NCI-H510A (cell line): ENCODE measurements at places on chromosomes 6 and 20.

DNA sequence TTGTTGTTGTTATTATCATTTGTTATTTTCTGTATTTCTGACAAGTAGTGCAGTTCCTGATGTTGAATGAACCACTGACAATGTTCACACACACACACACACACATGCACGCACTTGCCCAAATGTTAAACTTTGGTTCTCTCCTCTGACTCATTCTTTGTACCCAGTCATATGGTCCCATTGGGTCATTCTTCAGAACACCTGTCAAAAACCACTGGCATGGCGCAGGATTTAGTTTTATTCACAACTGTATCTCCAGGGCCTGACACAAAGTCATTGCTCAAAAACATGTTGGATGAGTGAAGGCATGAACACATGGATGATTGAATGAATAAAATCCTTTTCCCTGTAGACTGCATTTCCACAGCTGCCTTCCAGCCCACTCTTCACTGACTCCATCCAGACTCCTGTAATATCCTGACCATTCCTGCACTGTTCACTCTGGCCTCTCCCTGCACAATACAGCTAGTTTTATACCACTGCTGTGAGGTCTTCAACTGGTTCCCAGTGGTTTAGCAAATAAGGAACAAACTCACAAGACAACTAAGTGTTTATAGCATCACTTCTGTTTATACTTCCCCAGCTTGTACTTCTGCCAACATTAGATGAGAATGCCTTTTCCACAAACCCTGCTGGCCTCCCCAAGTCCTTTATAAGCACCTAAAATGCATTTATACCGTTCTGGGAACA, 6.9 kb upstream of the CST11 start:
- no peak for DNase-seq

- DNase-seq, result no peak
These were observed 941.0 kb upstream of the ADGRB3 start for GRCh38 chr6:67694127-67694526.

GRCh38 chr6:160697826-160698225, 4.2 kb upstream of the PLG start:
- DNase-seq, result no peak

DNA sequence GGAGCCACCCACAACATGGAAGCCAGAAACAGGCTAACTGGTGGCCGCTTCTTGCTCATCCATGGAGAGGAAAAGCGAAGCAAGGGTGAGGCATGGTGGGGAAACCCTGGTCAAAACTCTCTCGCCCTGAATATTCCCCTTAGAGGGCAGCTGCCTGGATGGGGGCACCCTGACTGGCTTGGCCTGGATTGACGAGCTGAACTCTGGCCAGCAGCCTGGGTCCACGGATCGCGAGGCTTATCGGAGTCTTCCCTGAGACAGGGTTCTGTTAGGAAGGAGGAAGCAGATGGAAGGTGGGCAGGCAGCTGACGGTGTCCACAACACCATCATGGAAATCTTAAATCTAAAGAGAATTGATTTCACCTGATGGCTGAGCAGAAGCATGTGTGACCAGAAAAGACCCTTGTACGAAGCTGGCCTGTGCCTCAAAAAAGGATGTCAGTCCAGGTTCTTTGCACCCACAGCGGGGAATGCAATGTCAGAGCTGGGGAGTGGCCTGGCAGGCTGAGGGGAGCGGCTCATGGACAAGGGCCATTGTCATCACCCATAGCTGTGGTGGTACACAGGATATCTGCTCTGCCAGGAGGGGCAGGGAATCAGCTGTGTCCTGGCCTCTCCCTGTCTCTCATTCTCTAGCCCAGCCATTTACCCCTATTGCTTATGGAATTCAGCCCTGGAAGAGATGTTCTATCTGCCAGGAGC, 109.4 kb upstream of the SNX9 start:
- DNase-seq, result no peak

GRCh38 chr20:45967551-45968080, 4.4 kb downstream of the ZNF335 start:
- no peak for DNase-seq

- no peak for DNase-seq
These were observed 15.8 kb upstream of the MAP7 start for GRCh38 chr6:136566007-136566487.

GRCh38 chr6:159943101-159943632, 25.7 kb upstream of the IGF2R start:
- DNase-seq, result no peak

- DNase-seq, result no peak
These were observed 48.7 kb upstream of the GATA5 start for GRCh38 chr20:62524505-62524911.

DNA sequence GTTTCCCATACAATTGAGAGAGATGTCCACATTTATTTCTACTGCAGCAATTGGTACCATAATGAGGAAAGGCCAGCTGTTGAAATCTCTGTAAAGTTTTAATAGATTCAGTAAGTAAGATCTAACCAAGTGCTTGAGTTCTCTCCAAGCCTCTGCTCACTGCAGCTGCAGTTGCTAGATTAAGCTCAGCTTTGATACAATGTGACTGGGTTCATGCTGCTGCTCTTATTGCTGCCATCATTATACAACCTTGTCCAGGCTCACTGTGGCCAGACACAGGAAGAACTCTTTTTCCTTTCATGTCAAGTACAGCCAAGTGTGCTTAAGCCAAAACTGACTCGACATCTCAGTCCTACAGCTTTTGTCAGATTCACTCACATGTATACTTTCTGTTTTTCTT, 423.5 kb downstream of the GJA1 start:
- DNase-seq, result no peak

DNA sequence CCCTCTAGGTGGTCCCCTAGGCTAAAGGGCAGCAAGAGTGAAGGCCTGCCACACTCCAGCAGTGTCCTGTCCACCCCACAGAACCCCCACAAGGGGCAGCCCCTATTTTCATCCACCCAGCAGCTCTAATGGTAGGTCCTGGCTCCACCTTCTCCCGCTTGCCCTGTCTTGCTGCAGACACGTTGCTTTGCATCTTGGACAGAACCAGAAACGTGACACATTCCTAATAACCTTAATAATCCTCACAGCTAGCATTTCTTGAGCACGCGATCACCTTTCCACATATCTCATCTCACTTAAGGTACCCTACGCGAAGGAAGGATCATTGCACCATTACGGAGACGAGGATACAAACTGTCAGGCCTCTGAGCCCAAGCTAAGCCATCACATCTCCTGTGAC, 11.7 kb upstream of the SLC22A23 start:
- no peak for DNase-seq

DNA sequence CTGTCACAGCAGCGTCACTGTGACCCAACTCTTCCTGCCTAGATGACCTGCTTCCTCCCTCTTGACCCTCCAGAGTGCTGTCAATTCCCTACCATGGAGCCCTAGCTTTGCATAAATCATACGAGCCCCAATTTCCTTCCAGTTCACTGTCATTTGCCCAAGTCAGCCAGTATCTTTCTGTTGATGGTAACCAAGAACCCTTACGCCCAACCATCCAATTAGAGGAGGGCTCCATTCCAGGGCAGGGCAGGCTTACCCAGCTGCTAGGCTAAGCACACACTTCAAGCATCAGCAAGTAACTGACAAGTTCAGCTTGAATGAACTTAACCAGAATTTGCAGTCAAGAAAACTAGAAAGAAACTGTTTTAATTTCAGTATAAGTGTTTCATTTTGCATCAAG, 25.7 kb downstream of the WFDC3 start:
- no peak for DNase-seq

DNA sequence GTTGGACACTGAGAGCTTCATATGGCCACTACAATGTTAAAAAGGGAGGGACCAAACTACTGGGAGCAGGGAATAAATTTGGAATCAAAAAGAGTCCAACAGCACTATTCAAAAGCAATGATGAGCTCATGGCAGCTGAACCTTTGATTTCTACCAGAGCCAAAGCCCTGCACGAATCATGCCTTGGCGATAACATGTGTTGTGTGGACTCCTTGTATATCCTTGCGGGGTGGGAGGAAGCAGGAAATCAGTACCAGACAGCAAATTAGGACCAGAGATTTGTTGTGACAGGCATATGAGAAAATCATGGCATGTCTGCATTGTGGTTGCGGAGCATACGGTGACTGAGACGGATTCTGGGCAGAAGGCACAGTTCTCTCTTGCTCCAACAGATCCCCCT, 85.6 kb upstream of the EMILIN3 start:
- DNase-seq, result no peak

DNA sequence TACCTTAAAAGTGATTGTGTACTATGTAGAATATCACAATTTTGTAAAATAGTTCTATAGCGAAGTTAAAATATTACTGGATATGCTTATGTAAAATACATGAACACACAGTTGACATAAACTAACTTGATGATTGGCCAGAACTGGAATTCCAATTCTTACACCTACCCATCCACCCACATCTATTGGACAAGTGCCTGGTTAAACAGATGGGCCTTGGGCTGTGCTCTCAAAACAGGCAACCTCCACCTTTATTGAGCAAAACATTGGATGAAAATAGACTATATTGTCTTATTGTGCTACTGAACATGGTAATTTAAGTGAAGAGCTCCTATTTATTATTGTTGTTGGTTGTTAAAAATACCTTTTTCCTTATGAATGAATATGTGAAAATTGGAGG, 154.0 kb upstream of the FLRT3 start:
- no peak for DNase-seq

GRCh38 chr20:6956056-6956455, 188.6 kb downstream of the BMP2 start:
- no peak for DNase-seq

- DNase-seq, result no peak
These were observed 17.5 kb downstream of the UQCC1 start for GRCh38 chr20:35394271-35394670.

DNA sequence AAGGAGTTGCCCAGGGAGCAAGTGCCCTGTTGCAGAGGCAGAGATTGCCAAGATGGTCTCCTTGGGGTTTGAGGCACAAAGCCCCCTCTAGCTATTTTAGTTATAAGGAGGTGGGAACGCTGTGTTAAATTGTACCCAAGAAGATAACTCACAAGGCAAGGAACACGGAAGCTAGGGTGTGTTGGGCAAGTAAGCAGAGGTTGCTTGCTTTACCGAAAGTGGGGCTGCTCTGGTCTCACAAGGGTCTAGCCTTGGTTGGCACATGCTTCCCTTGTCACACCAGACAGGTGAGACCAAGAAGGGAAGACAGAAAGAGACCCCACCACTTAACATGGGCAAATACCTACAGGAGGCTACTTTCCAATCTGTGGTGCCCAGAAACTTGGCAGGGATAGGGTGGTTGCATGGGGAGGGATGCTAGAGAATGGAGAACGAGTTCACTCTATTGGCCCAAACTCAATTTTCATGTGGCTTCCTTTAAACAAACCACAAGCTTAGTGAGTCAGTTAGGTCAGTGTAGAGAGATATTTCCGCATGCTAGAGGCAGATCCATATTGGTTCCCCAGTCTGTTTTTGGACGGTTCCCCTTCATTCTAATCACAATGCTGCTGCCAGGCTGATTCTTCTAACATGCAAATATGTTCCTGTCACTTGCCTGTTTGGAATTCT, 42.4 kb downstream of the PLAGL1 start:
- no peak for DNase-seq

GRCh38 chr6:33160728-33161344, 31.4 kb downstream of the COL11A2 start:
- DNase-seq, result no peak

GRCh38 chr6:20479060-20479459, 55.2 kb upstream of the CDKAL1 start:
- DNase-seq, result no peak

DNA sequence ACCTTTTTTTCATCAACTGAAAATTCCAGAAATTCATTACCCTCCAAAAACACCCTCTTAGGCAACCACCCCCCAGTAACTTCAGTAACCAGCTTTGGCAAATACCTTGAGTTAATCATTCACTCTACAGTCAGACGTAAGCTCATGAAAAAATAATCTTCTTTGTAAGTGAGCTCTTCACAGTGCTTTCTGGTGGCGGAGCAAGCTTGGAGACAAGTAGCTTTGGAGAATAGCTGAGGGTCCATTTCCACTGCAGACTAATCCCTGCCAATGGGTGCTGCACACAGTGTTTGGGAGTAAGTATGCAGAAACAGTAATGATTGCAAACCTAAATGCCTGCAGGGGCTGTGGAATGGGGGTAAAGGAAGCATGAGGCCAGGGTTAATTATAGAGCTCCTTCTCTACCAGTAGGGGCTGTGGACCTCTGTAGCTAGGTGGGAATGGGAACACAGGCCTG, 56.8 kb upstream of the HINT3 start:
- DNase-seq, result no peak

- DNase-seq, result no peak
These were observed 17.2 kb downstream of the TAB2 start for GRCh38 chr6:149334682-149335160.

DNA sequence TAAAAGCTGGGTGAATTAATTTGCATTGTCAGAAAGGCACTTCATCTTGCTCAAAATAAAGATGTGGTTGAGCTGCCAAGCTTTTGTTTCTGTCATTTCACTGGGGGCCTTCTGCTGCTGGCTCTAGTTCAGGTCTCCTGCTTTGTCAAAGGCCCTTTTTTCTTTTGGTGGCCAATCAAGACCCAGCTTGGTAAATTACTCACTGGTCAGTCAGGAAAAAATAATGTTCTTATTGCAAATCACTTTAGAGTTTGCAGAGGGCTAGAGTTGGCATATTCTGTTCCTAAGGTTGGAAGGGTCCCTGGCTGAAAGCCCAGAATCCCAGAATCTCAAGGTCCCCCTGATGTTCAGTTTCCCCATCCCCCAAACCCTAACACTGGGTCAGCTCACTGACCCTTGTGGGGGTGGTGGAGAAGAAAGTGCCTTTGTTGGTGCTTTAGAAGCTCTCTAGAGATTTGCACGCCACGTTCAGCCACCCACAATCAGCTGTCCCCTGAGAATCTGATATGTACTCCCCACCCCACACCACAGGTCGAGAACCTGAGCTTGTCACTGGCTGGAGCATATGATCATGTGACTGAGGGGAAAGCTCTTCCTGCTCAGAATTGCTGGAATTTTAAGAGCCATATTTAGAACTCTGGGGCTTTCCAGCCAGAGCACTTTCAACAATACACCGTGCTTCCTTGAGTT, 21.7 kb upstream of the BNIP5 start:
- DNase-seq, result no peak

GRCh38 chr6:19219931-19220330, 617.2 kb upstream of the ID4 start:
- no peak for DNase-seq

- DNase-seq, result no peak
These were observed 35.2 kb downstream of the PPP1R14C start for GRCh38 chr6:150177952-150178520.

DNA sequence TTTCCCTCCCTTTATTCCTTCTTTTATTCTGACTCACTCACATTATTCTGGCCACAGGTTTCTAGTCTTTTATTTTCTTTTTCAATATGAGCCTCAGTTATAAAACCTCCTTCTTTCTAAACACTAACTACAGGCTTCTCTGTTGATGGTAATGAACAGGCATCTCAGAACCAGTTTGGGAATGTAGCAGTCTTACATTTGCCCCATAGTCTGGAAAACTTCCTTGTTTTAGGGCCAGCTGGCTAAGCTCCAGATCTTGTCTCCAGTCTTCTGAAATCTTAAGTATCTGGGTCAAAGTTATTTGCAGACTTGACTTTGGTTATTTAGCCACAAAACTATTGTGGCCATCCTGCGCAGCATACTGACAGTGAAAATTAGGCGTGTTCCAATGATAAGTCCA, 97.0 kb upstream of the MAN1A1 start:
- no peak for DNase-seq

GRCh38 chr20:22387452-22387851, 196.9 kb downstream of the FOXA2 start:
- no peak for DNase-seq
